ENCODE measurements at places on chromosomes 2 and 18. TPM values are rescaled to one million over a fixed set of nuclear protein-coding genes. Genes with fewer than 3 reads are reported as not detected.

GRCh38 chr2:69545477-69545932 lies 98.0 kb downstream of the AAK1 start:
- DNase-seq, result no peak

- no peak for DNase-seq
Observed at GRCh38 chr2:15820927-15821326, 119.4 kb upstream of the MYCN start.

DNA sequence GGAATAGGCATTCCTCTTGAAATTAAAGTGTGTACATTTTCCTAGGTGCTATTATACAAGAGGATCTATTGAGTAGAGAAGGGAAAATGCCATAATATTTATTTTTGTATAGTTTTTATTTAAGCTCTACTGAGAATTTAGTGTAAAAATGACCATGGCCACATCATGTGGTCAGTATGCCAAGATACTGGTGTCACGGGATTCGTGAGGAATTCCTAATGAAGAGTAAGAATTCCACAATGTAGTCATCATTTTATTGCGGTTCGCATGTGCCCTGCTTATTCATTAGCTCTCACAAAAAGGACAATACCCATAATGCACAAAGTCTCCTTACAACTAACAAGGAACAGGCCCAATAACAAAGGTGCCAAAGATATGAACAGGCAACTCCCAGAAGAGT lies 39.3 kb upstream of the PARD3B start:
- DNase-seq, result no peak

- DNase-seq, result no peak
Observed at GRCh38 chr2:8422450-8422800, 259.4 kb upstream of the ID2 start.

- no peak for DNase-seq
Observed at GRCh38 chr2:83900862-83901261, 558.2 kb downstream of the SUCLG1 start.

GRCh38 chr2:179853108-179853507 lies 8.3 kb downstream of the ZNF385B start:
- no peak for DNase-seq

DNA sequence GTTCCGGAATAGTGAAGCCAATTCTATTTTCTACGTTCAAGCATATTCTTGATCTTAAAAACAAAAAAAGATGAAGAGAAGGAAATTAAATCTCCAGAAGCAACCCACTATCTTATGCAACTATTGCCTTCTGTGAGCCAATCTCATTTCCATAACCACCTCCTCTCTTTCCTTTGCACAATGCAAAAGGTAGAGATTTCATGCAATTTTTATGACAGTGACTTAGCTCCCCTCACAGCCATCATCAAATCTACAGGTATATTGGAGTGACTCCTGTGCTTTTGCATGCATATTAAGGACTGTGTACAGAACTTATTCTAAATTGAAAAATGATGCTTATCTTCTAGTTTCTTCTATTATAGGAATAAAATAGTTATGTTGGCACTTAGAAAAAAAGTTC lies 191.8 kb downstream of the DCC start:
- DNase-seq, result no peak

DNA sequence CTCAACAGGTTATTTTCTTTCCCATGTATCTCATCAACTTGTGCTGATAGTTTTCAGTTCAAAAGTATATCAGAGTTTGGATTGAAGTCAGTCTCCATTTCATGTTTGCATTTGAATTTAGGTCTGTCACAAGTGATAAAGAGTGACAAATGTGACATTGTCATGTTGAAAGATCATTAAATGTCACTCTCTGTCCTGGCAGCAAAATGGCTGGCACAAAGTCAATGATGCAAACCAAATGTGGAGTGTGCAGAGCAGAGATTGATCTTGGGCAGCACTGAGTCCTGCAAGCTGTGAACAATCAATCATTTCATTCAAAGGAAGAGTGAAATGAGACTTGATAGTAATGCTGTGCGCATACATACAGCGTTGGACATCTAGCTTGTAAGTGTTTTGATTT lies 421.8 kb upstream of the CDH7 start:
- DNase-seq, result no peak

DNA sequence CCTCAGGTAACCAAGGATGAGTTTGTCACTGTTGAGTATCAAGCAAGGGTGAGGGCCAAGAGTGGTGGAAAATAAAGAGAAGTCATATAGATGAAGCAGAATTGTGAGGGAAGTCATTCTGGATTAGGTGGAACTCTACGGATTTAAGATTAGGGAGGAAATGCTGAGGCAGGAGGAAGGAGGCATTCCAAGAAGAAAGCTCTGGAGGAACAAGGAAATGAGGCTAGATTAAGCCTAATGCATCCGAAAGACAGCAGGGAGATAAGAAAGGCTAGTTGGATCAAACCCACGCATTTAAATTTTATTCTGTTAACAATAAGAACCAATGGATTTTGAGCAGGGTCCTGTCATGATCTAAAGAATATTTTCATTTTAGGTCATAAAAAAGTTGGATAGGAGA lies 681.2 kb downstream of the EPHA4 start:
- no peak for DNase-seq

DNA sequence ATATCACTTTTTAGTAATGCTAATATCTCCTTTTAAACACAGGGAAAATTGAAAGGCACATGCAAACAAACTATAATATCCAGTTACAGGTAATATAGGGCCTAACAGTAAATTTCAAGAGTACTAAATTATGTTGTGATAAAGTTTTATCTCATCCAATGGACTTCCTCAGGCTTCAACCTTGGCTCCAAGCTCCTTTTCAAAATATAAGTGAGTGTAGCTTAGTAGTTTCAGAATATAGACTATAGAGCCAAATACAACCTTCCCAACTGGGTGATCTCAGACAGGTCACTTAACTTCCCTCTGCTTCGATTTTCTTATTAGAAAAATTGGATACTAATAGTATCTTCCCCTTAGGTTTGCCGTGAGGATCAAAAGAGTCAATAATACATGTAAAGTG lies 93.5 kb upstream of the PARD3B start:
- DNase-seq, result no peak

DNA sequence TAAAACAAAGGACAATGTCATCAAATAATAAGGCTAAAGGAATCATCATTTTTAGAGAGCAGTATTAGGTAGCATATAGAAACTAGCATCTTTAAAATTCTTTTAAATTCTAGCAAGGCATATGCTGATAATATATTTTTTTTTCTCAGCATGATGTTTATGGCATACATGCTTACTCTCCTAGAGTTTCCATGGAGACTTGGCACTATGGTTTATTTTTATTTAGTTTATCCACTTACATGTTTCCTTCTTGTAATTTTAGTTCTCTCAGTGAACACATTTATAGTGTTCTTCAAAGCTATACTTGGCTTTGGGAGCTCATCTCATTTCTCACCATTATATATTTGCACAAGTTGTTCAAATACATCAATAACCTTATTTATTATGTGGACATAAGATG lies 413.8 kb upstream of the LINC00305 start:
- no peak for DNase-seq

DNA sequence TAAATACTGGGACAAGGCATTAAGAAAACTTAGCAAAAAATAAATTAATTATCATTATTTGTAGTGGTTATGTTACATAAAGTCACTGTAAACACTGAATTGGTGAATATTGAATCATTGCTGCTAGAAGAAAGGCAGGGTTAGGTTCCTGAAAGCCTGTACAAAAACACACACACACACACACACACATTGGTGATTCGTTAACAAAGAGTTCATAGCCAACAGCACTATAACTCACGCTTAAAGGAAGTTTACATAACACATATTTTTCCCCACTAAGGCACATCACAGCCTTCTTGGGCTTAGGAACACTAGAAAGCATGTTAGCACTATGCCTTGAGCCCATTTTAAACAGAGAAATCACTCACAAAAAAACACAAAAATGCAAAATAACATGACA lies 690.0 kb upstream of the PIK3C3 start:
- DNase-seq, result no peak

DNA sequence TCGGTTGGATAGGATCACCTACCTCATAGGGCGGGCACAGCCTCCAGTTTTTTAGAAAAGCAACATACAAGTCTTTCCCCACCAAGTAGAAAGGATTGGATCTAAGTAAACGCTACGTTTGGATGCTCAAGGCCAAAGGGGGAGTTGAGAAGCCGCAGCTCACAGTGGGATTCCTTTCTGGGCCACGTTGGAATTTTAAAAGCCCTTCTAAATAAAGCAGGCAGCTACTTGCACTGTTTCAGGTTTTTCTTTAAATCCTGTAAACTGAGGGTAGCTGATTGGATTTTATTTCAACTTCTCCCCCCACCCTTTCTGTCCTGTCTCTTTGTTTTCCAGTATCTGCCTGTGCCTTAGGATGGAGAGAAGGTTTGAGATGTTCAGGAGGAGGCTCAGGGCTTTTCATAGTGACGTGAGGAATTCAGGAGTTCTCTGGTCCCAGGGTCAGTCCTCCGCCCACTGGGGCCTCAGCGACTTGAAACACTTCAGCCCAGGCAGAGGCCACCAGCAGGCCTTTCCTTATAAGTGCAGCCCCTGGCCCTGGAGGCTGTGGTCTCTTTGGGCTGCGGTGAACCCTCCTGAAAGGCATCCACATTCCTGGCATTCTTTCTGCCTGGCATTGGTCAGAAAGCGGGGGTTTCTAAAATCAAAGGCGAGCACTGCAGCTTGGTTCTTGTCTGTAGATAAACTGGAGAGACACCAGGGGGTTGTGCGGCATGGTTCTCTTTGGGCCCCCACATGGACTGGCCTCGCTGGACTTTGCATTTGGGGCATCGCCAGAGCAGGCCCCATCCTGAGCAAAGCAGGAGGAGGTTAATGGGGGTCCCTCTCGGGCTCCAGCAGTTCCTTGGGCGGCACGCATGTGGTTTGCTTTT lies 44.5 kb downstream of the SH3BP4 start:
- peak; percentile 62 for DNase-seq

DNA sequence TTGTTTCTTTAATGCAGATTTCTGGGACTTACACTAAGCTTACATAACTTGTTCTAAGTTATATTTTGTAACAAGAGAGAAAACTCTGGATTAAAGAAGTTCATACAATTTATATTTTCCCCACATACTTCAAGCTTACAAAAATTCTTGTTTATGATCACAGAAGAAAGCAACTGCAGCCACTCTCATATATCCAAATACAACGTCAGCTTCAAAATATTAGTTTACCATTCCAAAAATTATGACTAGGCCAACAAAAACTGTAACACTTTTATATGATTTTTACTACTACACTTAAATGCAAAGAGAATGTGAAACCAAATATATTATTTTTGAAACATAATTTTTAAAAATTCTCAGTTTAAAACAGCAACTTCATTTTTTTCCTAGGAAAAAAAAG lies 30.9 kb downstream of the LPIN2 start:
- no peak for DNase-seq

DNA sequence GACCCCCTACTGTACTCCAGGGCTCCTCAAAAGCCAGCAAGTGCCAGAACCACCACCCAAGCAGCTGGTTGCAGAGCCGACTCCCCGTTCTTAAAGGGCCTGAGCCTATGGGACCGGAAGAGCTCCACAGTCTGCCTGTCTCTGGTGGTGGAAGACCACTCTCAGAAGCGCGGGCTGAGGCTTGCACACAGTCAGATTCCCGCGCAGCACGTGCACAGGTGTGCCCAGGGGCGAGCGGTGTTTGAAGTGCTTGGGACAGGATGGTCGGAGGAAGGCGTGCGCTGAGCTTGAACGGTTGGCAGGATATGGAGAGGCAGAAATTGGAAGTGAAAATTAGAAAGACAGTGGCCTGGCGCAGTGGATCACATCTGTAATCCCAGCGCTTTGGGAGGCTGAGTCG lies 64.8 kb downstream of the CYP26B1 start:
- DNase-seq, result no peak

- DNase-seq, result peak; percentile 30
Observed at GRCh38 chr18:59783138-59783537, 85.9 kb upstream of the CCBE1 start.

DNA sequence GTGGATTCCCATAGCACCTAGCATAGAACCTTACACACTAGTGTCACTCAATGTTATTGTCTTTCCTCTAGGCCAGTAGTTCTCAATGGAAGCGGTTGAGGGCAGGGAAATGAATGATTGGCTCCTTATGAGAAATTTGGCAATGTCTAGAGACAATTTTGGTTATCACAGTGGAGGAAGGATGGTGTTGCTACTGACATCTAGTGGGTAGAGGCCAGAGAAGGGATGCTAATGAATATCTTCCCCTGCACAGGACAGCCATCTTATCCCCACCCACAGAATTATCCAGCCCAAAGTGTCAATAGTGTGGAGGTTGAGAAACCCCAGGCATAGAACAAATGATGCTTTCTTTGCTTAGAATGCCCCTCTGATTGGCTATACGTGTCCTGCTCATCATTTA lies 15.8 kb downstream of the C18orf63 start:
- DNase-seq, result no peak

DNA sequence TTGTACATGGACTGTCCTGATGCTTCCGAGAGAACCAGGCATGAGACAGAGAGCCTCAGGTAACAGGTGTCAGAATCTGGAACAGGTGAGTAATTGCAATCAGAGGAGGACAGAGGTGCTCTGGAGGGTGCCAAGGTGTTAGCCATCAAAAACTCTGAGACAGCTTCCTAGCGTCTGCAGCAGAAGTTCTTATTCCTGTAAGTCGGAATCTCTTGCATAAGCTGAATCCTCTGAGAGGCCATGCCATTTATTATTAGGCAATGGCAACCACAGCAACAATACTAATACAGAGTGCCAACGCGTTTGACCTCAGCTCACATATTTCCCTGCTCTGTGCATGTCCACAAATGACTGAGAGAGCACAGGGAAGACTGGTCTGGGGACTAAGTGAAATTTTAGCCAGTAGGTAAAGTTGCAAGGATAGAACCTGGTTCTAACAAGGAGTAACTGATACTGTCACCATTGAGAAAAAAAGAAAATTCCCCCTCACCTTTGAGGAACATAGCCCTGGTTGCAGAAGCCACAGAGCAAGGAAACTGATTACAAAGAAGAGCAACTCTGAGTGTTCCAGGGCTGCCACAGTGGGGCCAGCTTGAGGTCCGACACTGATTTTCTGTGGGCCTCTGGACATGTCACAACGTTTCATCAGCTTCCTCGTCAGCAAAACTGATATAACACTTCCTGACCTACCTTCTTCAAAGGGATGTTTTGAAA lies 55.1 kb upstream of the ACSL3 start:
- no peak for DNase-seq

- no peak for DNase-seq
Observed at GRCh38 chr2:62423235-62423634, 82.8 kb downstream of the TMEM17 start.

TUBB8B gene
- total RNA-seq, result not detected

NAT8 gene
- total RNA-seq, result not detected

All from pulmonary artery endothelial cell (primary cell).